Astrocyte of the cerebellum (primary cell): ENCODE measurements at places on chromosomes 1 and 21.

- no peak for DNase-seq
These were observed 14.9 kb upstream of the MGST3 start for GRCh38 chr1:165616054-165616612.

DNA sequence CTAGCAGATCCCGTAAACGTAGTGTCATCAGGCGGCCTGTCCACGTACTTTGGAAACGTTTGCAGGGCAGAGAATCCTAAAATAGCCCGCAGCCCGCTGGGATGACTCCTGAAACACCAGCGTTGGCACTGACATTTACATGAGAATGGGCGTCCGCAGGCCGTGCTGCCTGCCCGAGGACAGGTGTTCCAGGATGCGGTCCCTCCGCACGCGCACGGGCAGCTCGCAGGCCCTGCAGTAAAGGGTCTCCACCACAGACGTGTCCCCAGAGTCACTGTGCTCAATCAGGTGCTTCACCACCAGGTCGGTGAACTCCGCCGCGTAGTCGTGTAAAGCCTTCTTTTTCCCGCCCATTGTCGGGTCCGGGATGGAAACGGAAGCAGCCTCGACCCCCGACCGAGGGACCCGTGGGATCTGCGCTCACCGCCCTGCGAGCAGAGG, 5.8 kb upstream of the CCDC27 start:
- no peak for DNase-seq

- no peak for DNase-seq
These were observed 366.7 kb upstream of the PROX1 start for GRCh38 chr1:213621077-213621476.

GRCh38 chr1:52288286-52288685, 77.7 kb downstream of the CC2D1B start:
- no peak for DNase-seq

- DNase-seq = no peak
These were observed 17.8 kb upstream of the PGM1 start for GRCh38 chr1:63575340-63575826.

- DNase-seq = no peak
These were observed 400.0 kb upstream of the PKN2 start for GRCh38 chr1:88284066-88284465.

DNA sequence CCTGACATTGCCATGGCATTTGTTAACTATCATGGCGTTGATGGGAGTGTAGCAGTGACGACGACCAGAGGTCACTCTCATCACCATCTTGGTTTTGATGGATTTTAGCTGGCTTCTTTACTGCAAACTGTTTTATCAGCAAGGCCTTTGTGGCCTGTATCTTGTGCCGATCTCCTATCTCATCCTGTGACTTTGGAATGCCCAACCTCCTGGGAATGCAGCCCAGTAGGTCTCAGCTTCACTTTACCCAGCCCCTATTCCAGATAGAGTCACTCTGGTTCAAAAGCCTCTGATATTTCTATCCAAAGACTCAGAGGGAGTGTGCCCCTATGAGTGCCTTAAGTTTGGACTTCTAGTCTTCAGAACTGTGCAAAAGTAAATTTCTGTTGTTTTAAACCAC, 130.1 kb downstream of the ADAMTS1 start:
- no peak for DNase-seq

DNA sequence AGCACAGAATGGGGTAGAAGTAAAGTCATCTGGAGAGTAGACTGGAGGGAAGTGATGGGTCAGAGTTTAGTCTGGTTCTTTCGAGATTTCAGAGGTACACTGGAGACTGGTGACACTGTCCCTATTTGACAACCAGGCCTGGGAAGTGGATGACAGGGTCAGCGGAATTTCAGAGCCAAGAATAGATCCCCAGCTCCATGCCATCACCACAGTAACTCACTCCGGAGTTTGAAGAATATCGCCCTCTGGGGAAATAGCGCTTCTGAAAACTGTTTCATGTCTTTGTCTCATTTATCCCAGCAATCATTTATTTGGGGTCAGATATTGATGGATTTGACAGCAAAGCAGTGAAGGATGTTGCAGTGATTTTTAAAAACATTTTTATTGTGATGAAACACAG, 7.6 kb upstream of the NFASC start:
- no peak for DNase-seq

- DNase-seq = no peak
These were observed 61.4 kb upstream of the LRRN2 start for GRCh38 chr1:204746838-204747442.

DNA sequence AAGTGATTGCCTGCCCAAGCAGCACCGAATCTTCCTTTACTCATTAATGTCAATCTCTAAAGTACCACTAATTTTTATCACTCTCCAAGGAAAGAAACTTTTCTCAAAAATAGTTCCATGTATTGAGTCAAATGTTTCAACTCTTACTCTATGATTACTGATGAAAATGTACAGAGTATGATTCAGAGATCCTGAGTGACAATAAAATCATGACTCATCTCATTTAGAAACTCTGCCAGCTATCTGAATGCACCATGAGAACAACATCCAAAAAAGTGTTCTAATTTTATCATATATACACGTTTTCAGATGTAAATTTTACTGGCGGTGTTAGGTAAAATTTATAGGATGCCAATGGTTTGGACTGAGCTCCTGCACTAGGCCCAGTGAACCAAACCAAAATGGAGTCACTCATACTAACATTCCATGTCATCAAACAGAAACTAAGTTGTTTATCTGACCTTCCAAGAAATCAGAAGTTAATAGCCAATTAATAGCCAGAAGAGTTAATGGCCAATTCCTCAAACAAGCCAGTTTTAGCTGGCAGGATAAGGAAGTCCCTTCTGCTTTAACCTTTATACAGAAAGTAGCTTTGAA, 22.6 kb downstream of the PLPPR5 start:
- no peak for DNase-seq

DNA sequence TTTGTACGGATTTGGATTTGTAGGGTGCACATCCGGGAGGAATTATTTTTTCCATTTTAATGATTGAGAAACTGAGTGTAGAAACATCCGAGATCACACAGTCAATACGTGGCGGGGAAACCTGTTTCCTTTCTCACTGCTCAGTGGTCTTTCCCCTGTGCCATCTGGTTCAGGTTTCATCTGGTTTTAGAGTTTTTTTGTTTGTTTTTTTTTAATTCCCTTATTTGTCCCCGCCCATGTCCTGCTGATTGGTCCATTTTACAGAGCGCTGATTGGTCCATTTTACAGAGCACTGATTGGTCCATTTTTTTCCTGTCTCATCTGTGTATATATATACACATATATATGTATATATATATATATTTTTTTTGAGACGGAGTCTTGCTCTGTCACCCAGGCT, 6.0 kb downstream of the TRPM2 start:
- no peak for DNase-seq

DNA sequence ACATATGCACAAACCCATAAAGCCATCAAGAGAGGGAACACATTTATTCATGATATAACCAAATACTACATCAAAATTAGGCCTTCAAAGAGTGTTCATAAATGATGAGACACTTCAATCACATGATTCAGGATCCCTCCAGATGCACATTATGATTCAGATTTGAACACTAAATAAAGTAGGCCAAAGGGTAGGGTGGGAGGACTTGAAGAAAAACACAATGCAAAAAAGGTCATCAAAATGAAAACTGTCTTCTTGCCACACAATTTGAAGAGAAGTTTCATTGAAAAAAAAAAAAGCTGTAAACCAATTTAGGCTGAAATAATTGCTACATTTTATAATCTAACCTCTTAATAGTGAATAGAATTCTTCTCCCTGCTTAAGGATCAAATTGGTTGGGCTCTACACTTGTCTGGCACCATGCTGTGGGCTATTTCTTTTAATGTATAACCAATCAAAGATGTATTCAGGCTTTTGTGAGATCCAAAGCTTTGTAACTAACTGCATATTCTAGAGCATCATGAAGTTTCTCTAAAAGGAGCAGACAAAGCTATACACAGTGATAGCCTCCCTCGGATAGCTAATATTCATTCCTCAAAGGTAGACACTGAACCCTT, 58.1 kb downstream of the ZSWIM5 start:
- no peak for DNase-seq

DNA sequence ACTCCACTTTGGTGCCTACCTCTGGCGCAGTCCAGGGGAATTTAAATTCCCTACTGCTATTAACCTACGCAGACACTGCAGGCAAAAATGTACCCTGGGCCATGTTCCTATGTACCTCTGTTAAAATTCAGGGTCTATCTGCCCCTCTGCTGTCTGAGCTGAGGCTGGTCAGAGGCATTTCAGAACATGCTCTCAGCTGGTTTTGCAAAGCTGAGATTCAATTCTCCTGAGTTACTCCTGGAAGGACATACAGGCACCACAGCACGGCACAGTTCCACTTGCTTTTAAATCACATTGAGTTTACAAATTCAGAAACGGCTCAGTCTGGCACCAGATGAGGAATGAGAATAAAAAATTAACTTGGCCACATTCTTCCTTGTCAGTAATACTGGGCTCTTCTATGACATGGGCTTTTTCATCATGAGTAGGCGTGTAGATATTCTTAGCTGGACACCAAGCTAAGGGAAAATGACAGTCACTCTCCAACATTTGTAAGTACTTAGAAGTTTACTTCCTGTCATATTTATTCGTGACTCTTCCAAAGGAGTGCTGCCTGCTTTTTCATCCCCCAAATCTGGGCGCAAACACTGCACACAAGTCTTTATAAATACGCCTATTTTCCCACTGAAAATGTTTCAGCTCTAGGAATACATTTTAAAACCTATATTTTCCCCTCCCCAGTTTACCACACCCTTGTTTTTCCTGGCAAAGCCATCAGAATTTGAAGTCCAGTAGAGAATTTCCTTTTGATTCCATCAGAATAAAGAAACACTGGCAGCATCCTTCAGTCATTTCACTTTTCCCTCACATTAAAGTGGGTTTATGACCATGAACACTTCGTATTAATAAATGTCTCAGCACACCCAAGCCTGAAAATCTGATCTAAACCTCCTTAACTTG, 1.9 kb downstream of the C1orf198 start:
- DNase-seq = no peak

DNA sequence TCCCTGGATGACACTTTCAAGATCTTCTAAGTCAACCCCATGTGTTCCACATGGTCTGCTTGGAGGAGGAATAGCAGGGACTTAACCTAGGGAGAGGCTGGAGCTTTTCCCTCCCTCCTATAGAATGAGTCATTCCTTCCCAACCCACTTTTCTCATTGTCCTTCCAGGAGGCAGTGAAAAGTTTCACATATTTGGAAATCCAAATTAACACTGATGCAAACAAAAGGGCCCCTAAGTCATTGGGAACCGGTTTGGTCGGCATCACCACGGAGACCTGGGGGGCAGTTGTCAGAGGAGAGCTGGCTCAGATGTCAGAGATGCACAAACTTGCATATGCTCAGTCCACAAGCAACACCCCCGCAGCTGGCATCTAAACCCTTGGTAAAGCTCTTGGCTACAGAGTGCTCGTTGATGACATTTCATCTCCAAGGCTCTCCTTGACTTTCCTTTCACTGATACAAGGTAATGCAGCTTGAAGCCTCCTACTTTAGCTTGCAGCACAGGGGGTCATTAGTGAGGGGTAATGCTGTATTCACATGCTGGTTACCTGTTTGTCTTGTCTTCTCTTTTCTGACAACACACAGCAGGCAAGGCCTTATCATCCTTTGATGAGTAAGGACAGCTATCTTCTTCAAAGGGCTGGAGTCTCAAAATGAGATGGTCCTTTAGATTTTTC, 12.3 kb upstream of the LRRC8D start:
- no peak for DNase-seq

- DNase-seq = no peak
These were observed 15.8 kb downstream of the THBS3 start for GRCh38 chr1:155191904-155192303.

GRCh38 chr21:35147439-35147838, 98.3 kb upstream of the RUNX1 start:
- DNase-seq = no peak
